CD4-positive, alpha-beta T cell treated with Interleukin-6 for 4 hours (primary cell): ENCODE measurements at places on chromosomes 1 and 21.

- DNase-seq, result no peak
Observed at GRCh38 chr1:179322557-179322956, 29.0 kb downstream of the SOAT1 start.

DNA sequence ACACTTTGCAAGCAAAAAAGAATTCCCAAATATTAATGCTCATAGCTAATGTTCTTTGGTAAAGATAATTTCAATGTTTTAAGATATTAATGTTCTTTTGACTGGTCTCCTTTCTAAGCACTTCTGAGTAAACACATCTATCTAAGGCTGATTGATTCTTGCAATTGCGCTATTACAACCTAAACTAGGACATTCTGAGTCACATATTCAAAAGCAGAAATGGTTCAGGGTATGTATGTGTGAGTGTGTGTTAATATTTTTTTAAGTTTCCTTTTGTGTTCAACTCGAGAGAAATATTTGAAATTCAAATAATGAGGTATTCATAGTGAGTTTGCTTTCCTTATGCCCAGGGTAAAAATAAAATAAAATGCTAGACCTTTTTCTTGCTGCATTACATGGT lies 203.6 kb upstream of the GRIK3 start:
- no peak for DNase-seq

DNA sequence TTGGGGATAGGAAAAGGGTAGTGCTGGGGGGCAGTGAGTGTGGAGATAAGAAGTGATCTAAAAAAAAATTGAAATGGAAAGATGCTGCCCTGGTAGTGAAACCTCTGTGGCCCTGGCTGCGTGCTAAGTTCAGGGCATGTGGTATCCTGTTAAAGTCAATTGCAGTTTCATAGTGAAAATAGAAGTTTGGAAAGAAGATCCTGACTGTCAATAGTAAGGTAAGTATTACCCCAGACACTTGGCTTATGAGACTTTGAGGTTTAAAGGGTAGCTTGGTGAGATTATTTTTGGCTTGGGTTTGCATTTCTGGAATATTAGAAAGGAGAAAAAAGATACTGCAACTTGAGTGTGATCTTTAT lies 6.8 kb downstream of the ARID1A start:
- DNase-seq, result no peak

- DNase-seq, result peak; percentile 42
Observed at GRCh38 chr1:65068202-65069010, 79.6 kb upstream of the AK4 start.

- DNase-seq, result peak; percentile 72
Observed at GRCh38 chr1:22416555-22417454, 34.8 kb upstream of the ZBTB40 start.

GRCh38 chr1:224641030-224641429 lies 24.9 kb downstream of the CNIH3 start:
- DNase-seq, result no peak

- peak; percentile 64 for DNase-seq
Observed at GRCh38 chr1:159798893-159799292, 3.3 kb upstream of the FCRL6 start.

- DNase-seq, result no peak
Observed at GRCh38 chr1:183288583-183288982, 102.5 kb downstream of the LAMC2 start.

DNA sequence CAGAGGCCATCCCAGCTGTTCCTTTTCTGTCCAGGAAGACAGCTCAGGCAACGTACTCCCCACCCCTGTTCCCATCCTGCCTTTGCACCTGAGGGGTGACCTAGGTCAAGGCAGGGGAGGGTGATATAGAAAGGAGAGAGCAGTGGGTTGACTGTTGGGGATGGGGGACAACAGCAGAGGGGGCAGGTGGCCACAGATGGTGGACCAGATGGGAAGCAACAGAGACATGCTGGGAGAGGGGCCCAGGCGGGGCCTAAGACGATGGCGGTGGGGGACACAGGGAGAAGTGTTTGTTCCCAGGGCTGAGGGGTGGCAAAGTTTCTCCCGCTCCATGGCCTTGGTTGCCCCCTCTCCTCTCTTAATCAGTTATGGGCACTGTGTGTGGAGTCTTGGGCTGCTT lies 6.3 kb downstream of the CELSR2 start:
- DNase-seq, result no peak

GRCh38 chr21:31559368-31560119 lies 99.9 kb upstream of the SOD1 start:
- peak; percentile 94 for DNase-seq

- no peak for DNase-seq
Observed at GRCh38 chr1:9859281-9860014, 35.7 kb upstream of the CLSTN1 start.

GRCh38 chr1:150141452-150141851 lies 8.3 kb upstream of the PLEKHO1 start:
- no peak for DNase-seq

DNA sequence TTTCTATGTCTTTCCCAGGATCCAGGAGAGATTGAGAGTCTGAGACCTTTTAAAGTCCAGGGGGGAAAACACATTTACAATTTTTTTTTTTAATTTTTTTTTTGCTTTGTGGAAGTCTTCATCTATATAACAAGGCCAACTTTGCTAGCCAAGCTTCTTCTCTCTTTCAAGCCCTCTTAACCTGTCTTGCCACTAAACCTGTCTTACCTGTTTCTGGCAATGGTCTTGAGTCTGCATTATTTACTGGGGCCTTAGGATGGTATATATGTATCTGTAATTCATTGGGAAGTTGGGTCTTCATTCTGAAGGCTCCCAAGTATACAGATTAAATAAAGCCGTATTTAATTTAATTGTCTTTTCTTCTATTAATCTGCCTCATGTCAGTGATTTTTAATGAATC lies 750.9 kb upstream of the B3GALT2 start:
- DNase-seq, result no peak

DNA sequence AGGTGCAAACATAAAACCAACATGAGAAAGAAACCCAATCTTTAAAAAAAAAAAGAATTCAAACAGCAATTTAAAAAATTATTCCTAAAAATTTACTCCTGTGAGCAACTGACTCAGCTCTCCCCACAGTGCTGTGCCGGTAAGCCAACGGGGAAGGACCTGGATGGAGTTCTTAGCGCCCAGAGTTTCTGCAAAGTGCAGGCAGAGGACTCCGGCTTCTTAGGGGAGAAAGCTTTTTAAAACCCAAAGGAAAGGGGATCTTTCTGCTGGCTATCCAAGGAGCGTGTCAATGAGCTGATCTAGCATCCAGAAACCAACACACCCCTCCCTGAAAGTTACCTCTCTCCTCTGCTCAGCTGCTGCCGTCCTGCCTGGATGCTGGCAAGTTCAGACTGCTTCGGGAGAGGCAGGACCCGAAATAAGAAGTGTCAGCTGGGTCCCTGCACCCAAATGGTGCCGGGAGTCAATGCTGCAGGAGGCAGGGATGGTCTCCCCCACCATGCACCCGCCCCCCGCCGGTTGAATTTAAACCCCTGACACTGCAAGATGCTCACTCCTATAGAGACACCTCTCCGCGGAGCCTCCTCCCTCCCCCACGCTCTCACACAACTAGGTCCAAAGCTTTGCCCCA lies 32.2 kb upstream of the H6PD start:
- DNase-seq, result no peak

- DNase-seq, result no peak
Observed at GRCh38 chr1:214264196-214264595, 16.8 kb upstream of the SMYD2 start.

DNA sequence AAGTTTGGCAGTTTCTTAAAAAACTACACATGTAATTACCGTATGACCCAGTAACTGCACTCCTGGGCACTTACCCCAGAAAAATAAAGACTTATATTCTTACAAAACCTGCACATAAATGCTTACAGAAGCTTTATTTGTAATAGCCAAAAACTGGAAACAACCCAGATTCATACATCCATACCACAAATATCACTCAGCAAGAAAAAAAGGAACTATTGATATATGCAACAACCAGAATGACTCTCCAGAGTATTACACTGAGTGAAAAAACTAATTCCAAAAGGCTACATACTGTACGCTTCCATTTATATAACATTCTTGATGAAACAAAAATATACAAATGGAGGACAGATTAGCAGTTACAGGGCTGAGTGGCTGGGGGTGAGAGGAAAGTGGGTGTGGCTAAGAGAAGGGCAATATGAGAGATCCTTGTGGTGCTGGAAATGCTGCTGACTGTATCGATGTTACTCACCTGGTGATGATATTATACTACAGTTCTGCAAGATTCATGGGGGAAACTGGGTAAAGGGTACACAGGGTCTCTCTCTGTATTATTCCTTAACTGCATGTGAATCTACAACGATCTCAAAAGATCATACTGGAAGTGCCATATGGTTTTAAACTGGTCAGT lies 96.0 kb upstream of the GNG4 start:
- DNase-seq, result no peak

DNA sequence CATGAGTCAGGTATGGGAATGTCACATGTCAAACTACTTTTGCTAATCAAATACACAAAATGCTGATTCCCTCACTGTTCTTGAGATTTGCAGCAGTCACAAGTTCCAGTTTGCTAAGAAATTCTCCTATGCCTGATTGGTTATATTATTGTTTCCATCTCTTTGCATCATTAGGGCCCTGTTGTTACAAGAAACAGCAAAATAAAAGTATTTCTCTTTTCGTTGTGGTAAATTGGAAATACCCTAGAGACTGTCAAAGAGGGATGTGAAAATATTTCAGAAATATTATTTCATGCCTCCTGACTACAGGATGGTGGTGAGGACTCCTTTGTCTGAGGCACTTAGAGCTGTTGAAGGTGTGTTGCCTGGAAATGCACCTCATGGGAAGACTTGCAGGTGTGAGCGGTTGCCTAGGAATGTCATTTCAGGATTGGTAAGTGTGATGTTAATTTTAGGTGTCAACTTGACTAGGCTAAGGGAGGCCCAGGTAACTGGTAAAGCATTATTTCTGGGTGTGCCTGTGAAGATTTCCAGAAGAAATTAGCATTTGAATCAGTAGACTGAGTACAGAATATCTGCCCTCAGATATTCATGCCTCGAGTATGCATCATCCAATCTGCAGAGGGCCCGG lies 117.4 kb downstream of the ROR1 start:
- DNase-seq, result no peak

- DNase-seq, result peak; percentile 5
Observed at GRCh38 chr1:203440771-203441170, 34.8 kb upstream of the PRELP start.

DNA sequence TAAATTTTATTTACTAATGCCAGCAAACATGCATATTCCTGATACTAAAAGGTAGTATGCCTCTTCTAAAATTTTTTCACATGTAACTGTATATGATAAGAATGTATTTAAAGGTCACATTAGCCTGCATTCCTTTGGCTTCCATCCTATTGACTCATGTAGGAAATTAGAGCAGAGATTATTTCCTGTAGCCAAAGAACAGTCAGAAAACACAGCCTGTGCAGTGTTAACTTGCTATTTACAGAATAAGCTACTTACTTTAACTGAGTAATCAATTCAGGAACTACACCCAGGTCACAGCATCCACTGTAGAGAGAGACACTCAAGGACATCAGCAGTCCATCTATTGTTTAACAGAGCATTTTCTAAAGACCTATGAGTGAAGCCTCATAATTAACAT lies 154.5 kb upstream of the ADGRL4 start:
- DNase-seq, result no peak

- DNase-seq, result no peak
Observed at GRCh38 chr1:194372266-194372665, 1185.9 kb upstream of the B3GALT2 start.

- DNase-seq, result no peak
Observed at GRCh38 chr1:53110370-53111072, 31.9 kb downstream of the SLC1A7 start.

- no peak for DNase-seq
Observed at GRCh38 chr1:12433323-12434053, 184.5 kb downstream of the DHRS3 start.

GRCh38 chr1:170580636-170581440 lies 48.9 kb downstream of the GORAB start:
- no peak for DNase-seq

DNA sequence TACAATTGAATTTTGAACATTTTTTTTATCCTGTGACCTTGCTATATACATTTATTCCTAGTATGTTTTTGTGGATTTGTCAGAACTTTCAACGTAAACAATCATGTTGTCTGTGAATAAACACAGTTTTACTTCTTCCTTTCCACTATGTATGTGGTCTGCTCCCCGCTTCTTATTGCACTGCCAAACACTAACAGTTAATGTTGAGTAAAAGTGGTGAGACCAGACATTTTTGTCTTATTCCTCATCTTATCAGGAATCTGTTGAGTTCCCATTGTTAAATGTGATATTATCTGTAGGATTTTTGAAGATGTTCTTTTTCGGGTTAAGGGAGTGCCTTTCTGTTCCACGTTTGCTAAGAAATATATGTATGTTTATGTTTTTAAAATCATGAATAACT lies 45.9 kb downstream of the CAMSAP2 start:
- DNase-seq, result no peak

DNA sequence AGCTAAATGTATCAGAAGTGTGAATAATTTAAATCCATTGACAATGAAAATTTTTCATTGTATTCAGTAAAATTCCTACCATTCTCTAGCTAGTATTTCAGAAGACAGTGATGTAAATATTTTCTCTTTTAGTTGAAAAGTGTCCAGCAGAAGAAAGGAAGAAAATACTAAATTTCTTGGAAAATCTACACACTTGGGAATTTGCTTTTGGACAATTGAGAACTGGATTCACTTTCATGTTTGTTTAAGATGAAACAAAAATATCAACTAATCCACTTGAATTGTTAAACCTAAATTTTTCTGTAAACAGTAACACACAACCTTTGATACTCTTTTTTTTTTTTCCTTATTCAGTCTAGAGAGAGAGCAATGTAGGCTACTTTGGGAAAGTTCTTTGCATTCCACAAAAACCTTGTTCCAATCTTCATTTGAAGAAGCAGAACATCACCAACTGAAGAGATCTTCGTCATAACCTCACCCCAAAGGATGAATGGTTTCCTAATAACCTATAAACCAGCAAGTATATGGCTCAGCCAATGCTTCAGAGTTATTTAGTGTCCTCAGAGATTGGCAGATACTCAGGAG lies 155.1 kb upstream of the GORAB start:
- no peak for DNase-seq

- DNase-seq, result no peak
Observed at GRCh38 chr1:40622936-40623629, 42.4 kb downstream of the RIMS3 start.

DNA sequence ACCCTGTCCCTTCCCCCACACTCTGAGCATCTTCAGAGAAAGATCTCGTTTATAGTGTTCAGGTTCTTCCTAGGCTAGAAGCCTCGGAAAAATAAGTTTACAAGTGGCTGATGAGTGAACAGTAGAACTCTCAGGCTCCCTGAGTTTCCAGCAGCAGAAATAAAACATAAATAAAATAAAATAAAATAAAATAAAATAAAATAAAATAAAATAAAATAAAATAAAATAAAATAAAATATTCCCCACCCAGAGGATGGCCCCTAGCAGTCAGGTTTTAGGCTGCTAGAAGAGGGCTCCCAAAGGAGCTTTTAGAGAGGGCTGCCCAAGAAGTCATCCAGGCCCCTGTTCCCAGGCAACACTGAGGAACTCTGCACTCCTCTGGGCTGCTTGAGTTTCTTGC lies 55.1 kb downstream of the KCNC4 start:
- no peak for DNase-seq

GRCh38 chr1:206772243-206772937 lies at the start of gene IL10:
Gene IL10, minus strand, starts transcription at chr1:206772494. Its CDS starts 59 bp downstream, at chr1:206772435.
- DNase-seq, result no peak
